ENCODE measurements at places on chromosomes 12 and 14.

- no peak for DNase-seq
Measured at GRCh38 chr12:118354903-118355302, 17.8 kb downstream of the TAOK3 start.

DNA sequence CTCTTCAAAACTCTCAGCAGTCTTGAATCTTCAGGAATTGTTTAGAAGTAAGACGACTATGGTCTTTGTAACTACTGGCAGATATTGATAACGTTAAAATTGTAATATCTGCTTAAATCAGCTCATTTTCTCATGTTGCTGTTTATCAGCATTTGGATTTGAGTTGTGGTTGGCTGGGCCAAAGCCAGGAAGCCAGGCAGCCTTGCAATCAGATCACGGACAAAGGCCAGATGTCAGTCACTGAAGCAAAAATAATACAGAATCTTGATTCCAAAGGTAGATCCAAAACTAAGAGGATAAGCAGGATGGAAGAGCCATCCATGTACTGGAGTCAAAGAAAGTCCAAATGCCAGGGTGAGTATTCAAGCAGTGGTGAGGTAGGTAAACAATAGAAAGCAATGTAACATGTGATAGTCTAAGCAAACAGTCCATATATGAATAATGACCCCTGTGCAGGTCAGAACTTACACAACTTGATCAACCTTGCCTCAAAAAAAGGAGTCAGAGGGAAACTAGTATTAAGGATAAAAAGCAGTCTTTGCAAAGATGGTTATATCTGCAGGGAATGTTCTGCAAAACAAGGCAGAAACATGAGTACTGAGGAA, 95.8 kb upstream of the RAP1B start:
- no peak for DNase-seq

DNA sequence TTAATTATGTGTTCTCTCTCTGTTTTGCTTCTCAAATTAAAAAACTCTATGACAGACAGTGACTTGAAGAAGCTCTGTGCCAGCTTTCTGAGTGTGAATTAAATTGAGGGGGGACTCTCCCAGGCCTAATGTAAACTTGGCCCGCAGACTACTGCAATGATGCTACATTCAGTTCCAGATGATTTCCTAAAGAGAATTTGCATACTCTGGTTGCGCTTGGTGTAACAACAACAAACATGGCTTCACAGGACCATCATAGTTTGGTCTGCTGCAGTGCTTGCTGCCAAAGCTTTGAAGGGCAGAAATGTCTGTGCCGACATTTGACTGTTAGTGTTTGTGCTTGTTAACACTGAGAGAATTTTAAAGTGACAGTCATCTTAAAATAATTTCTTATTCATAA, 25.0 kb downstream of the CFAP54 start:
- no peak for DNase-seq

DNA sequence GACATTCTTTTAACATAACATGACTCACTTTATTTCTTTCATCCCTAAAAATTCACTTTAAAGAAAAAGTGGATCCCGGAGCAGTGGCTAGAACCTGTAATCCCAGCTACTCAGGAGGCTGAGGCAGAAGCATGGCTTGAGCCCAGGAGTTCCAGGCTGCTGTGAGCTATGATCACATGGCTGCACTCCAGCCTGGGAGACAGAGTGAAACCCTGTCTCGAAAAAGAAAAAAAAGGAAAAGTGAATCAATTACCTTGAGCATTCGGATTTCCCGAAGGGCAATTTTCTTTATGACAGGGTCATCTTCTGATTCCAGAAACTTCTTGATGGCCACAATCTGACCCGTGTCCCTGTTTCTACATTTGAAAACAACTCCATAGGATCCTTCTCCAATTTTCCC, 1.2 kb downstream of the CDKL1 start:
- peak; percentile 40 for DNase-seq

DNA sequence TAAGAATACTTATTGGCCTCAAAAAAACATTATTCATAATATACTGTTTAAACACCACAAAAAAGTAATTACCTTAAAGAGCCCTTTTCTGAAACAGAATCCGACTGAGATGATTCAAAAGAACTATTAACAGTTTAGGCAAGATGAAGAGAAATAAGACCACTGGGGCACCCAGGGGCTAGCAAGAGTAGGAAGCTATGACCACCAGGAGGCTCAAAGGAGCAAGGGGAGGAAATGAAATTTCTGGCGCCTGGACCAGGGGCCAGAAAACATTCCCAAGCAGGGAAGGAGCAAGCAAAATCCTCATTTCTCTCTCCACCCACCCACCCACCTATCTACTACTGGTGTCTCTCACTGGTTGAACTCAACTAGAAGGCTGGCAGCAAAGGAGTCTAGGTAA, 6.3 kb upstream of the DCAF4 start:
- no peak for DNase-seq

DNA sequence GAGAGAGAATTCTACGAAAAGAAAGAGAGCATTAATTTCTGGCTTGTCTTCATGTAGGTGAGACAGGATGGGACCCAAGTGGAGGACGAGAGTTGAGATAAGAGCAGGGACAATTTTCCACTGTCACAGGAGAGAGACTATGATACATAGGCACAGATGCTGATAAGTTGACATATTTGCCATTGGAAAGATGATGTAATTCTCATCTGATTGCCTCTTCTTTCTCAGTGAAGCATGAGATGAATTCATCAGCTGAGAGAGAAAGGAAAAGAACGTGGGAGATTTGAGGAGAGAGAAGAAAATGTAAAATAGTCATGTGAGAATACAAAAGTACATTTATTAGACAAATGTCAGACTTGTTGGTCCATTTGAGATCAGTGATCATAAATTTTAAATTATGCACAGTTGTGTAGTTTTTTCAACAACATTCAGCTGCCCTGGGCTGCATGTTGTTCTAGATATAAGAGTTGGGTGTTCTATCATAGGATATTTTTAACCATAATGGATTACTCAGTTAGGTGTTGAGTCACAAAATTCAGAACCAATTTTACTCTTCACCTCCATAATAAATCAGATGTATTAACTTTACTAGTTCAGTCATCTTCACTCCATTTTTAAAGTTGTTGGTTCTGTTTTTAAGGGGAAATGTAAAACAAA, 222.9 kb downstream of the DPY19L2 start:
- DNase-seq = no peak

DNA sequence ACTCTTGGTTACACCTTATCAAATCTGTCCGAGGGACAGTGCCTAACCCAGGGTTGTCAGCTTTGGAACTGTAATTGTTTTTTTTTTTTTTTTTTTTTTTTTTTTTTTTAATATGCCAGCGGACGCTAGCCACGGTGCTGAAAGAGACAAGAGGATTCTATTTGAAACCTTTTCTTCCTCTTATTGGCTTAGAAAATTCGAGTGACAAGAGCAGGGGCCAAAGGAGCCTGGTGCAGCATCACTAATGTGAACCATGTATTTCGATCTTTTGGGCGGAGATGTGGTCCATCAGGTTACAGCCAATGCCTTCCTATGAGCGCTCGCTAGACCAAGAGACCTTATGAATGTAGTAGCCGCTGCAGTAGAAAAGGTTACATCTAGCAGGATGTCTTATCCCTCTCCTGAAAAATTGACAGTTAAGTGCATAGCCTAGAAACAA, 922 bp downstream of the PTPRR start:
- DNase-seq = peak; percentile 6

GRCh38 chr12:121610239-121611149, 15.8 kb upstream of the ORAI1 start:
- peak; percentile 90 for DNase-seq

GRCh38 chr14:78253986-78254385, 83.8 kb downstream of the NRXN3 start:
- no peak for DNase-seq

DNA sequence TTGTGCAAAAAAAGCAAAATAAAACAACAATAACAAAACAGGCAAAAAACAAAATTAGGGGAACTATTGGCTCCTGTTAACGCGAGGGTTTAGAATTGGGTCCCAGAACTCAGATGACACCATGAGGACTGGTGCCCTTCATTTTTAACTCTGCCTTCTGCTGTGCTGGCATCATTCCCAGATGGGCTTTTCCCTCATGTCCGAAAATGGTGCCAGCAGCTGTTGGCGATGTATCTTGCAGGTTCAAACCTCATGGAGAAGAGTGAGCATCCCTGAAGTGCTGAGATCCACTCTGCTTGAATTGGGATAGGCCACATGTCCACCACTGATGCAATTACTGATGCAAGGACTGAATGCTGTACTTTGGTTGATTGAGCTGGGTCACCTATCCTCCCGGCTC, 61.1 kb downstream of the MYRFL start:
- DNase-seq = no peak

GRCh38 chr14:58584383-58584782, 53.4 kb upstream of the DACT1 start:
- DNase-seq = no peak

- DNase-seq = peak; percentile 43
Measured at GRCh38 chr12:87082756-87083155, 826.6 kb upstream of the MGAT4C start.

DNA sequence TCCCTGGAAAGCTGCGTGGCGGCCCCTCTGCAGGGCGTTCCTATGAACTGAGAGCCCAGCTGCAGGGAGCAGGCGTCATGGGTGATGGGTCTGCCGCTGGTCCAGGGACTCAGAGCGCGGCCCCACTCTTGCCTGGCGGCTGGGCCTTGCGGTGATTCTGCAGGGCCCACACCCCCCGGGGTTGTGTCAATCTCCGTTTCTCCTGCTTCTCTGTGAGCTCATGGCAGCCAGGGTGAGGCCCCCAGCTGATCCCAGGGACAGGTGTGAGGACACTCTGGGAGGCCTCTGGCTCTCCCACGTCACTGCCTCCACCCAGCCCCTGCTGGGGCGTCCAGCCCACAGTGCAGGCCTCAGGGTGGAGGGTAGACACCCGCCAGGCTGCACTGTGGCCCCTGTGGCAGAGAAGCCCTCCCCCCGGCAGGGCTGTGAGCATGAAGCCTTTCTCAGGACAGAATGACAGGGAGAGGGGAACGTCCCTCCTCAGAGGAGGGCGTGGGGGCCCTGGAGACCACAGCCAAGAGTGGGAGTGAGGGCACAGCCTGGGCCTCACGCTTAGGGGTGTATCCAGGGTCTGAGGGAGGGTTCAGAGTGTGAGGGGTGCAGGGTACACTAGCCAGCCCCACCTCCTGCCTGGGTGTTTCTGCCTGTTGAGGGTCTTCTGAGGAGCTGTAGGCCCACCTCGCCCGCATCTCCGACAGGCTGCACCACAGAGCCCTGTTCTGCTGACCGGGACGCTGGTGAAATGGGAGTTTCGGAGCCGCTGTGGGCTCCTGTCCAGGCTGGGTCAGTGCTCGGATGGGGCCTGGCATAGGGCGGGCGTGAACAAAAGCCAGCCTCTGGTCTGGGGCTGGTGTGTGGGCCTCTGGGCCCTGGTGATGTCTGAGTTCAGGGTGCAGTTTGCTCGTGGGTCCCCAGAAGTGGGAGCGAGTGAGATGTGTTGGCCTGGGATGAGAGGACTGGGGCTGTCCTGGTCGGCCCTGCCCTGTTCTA, 26.7 kb upstream of the CRIP2 start:
- DNase-seq = no peak

DNA sequence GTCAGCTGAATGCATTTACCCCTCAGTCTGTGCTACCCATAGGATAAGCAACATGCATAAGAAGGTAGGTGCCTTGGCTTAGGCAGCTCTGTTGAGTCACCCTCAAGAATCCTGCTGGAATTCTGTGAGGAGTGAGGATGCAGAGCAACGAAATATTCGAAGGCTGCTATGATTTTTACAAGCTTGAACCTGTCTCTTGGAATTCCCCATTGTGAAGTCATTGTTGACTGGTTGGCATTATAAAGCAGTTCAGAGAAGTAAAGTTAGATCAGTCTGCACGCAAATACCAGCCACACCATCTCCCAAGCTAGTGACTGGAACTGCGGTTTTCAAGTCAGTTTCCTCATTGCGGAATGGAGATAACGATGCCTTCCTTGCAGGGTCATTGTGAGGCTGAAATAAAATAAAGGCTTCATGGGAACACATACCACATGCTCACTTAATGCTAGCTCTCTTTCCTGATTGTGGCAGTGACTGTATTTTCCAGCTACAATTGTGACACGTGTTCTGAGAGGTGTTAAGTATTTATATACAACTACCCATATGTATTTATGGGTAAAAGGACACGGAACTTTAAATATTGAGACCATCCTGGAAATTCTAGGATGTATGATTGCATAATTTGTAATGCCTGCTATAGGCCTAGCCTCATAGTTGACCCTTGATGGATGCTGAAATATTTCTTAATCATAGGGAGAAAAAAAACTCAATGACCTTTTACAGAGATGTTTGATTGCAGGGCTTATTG, 96.7 kb downstream of the ETV6 start:
- no peak for DNase-seq

GRCh38 chr12:80100591-80100990, 1.3 kb downstream of the OTOGL start:
- peak; percentile 24 for DNase-seq

DNA sequence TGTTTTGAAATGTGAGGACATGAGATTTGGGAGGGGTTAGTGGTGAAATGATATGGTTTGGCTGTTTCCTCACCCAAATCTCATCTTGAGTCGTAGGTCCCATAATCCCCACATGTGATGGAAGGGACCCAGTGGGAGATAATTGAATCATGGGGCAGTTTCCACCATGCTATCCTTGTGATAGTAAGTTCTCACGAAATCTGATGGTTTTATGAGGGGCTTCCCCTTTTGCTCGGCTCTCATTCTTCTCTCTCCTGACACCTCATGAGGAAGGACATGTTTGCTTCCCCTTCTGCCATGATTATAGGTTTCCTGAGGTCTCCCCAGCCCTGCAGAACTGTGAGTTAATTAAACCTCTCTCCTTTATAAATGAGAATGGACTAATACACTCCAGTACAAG, 18.0 kb downstream of the GALNT6 start:
- DNase-seq = no peak

DNA sequence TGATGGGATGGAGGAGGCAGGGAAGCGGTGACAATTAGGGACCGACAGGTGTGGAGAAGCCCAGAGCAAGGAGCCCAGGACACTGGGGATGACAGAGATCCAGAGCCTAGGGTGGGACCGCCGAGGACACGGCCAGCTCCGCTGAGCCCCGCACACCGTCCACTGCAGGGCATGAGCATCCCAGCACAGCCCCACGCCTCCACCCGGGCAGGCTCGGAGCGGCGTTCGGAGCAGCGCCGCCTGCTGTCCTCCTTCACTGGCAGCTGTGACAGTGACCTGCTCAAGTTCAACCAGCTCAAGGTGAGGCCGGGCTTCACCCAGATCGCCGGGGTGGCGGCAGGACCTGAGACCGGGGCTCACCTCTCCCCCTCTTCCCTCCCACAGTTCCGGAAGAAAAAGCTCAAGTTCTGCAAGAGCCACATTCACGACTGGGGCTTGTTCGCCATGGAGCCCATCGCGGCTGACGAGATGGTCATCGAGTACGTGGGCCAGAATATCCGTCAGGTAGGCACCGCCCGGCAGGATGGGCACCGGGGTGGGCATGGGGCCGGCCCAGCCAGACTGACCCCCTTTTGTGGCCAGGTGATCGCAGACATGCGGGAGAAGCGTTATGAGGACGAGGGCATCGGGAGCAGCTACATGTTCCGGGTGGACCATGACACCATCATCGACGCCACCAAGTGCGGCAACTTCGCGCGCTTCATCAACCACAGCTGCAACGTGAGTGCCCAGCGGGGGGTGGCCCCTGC, 23.7 kb downstream of the SETD1B start:
- DNase-seq = no peak

- DNase-seq = peak; percentile 18
Measured at GRCh38 chr12:10031771-10032175, 1.3 kb downstream of the CLEC9A start.
